Substantia nigra (tissue), 51 donors: ENCODE measurements at places on chromosomes 4 and X.

- DNase-seq = no peak
These were observed 38.2 kb downstream of the CHST7 start for GRCh38 chrX:46611658-46612362.

DNA sequence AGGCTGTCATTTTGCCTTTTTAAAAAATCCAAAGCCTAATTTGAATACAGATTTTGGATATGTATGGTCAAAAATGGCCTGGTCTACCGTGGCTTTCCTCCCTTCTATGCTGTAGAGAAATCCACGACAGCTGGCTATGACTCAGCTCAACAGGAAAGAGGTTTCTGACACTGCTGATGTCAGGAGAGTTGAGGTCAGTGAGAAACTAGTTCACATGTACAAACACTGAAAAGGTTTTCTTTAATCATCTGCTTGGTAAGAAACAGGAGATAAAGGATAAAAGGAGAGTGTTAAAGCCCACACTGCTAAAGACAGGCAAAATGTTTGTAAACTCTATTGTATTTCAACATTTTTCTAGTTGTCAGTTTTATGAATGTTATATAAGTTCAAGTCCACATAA lies 113.9 kb downstream of the NYX start:
- DNase-seq = no peak

GRCh38 chr4:11495291-11495690 lies 66.6 kb upstream of the HS3ST1 start:
- DNase-seq = no peak

DNA sequence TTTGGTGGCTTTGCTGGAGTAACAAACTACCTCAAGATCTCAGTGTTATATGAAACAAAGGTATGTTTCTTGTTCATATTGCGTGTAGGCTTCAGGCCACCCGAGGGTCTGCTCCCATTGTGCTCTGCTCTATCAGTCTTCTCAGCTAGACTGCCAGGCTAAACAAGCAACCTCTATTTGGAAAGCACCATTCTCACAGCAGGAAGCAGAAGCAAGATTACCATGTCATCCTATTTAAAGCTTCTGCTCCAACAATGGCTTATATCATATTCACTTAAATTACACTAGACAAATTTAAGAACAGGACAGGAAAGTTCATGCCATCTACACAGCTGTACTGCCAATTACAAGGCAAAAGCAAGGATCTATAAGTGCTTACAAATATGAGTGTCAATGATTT lies 385.8 kb downstream of the PPARGC1A start:
- DNase-seq = no peak

GRCh38 chr4:127352220-127353113 lies 280.3 kb upstream of the INTU start:
- no peak for DNase-seq

GRCh38 chr4:23070848-23071570 lies 378.3 kb downstream of the GBA3 start:
- no peak for DNase-seq

GRCh38 chrX:71236836-71237235 lies 13.8 kb downstream of the GJB1 start:
- DNase-seq = no peak

DNA sequence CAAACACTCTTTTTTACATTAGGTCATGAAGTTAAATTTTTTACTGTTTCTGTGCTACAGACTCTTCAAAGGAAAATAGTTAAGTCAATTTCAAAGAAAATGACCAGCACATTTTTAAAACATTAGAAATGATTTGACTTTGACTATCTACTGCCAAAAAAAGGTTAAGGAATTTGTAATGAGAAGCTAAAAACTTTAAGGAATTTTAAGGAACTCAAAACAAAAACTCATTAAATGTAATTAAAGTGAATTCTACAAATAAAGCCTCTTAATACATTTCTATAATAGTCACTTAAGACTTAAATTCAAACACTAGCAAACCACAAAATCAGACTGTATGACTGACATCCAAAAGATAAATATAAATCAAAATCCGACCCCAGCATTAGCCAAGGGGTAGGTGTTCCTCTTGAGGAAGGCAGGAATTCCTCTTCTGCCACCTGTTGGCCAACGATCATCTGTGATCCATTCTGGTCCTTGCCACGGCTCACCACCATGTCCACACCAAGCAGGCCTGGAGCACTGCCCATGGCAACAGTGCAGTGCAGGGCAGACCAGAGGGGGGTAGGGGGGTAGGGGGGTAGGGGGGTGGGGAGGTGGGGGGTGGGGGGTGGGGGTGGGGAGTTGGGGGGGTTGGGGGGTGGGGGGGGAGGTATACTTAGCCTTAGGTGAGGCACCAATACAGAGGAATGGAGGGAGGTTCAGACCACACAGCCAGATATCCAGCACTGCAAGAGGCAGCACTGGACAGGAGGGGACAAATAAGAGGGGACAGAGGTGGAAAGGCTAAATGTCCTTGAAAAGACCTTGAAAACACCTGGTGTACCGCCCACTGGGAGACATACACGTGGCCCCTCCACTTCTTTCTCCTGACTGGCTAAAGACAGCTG lies 287.4 kb downstream of the CHIC1 start:
- DNase-seq = peak; percentile 3

DNA sequence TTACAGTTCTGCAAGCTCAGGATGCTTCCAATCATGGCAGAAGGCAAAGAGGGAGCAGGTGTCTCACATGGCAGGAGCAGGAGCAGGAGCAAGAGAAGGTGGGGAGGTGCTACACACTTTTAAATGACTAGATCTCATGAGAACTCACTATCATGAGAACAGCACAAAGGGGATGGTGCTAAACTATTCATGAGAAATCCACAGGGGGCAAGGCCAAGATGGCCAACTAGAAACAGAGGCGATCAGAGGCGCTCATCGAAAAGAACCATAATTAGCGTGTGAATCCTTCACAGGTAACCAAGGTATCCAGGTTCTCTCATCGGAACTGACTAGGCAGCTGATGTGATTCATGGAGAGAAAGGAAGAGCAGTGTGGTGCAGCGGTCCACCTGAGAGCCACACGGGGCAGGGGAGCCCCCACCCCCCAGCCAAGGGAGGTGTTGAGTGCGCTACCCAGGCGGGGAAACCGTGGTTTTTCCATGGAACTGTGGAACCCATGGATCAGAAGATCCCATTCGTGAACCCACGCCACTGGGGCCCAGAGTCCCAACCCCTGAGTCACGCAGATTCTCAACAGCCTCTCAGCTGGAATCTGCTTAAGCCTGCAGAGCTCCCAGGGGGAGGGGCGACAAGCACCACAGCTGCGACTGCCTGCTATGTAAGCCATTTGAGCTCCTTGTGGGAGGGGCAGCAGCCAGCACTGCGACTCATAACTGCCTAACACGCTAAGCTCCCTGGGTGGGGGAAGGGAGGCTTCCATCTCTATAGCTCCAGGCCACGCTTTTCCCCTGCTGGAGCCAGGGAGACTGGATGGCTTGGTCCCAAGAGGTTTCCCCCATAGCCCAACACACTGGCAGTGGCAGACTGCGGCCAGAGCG lies 46.7 kb downstream of the FGF16 start:
- no peak for DNase-seq

DNA sequence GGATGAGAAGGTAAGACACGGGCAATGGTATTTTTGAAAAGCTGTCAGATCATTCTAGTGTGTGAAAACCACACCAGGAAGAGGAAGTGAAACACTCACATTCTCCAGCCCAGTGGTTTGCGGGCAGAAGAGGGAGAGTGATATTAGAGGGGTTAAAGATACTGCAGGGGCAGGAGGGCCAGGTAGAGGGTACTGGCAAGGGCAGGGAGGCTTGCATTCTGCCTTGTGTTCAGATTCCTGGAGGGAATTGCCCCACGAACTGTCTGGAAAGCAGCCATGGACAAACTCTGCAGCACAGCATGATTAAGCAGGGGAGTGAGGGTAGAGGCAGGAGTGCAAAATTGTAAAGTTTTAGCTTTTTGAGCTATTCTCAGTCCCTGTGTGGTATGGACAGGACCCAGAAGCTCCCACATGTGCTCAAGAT lies 30.9 kb downstream of the NIPAL1 start:
- DNase-seq = no peak

GRCh38 chr4:52574036-52574435 lies 85.1 kb downstream of the USP46 start:
- DNase-seq = no peak

DNA sequence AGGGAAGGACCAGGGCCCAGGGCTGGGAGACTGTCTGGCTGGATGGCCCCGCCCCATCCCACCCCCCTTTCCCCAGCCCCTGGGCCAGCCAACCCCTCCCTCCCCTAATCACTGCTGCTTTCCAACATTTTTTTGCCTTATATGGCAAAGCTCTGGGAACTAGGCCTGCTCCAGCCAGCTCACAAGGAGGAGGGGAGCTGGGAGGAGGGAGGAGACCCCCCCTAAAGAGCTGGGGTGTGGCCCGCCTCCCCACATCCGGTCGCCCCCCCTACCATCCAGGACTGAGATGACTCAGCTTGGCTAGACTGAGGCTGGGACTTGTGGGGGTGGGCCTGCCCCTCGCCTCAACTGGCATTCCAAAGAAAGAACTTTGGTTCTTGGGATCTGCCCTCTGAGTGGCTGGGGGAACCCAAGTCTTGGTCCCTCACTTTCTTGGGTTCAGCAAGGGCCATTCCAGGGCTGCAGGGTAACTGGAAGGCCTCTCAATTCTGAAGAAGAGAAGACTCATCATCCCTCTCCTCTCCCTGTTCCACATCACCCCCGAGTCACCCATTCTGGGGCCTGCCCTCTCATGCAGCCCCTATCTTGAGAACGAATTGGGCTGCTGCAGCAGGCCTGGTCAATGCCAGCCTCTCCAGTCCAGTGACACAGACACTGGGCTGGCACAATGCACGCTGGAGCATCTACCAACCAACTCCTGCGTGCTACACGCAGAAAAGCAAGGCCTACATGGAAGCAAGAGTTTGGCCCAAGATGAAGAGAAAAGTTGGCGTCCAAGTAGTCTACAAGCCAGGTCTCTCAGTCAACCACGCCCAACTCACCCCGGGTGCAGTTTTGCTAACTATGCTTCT lies 4.8 kb downstream of the FLNA start:
- peak; percentile 61 for DNase-seq

GRCh38 chr4:144582105-144582850 lies 63.7 kb upstream of the HHIP start:
- DNase-seq = no peak

DNA sequence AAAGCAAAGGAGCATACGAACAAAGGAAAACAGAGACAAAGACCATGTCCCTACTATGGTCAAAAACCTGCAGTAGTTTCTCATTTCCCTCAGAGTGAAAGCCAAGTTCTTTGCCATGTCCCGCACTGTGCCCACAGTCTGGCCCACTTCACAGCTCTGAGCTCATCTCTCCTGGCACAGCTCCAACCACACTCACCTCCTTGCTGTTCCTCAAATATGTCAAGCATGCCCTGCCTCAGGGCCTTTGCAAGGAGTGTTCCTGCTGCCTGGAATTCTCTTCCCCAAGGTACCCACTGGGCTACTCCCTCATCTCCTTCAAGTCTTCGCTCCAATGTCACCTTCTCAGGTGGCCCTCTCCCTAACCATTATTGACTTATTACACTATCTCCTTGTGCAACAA lies 72.1 kb downstream of the COX18 start:
- DNase-seq = no peak

GRCh38 chr4:25807102-25807728 lies 55.6 kb downstream of the SEL1L3 start:
- DNase-seq = no peak

- DNase-seq = no peak
These were observed 842.7 kb downstream of the STPG2 start for GRCh38 chr4:97300561-97300960.
